ENCODE measurements at places on chromosomes 6 and 20.

DNA sequence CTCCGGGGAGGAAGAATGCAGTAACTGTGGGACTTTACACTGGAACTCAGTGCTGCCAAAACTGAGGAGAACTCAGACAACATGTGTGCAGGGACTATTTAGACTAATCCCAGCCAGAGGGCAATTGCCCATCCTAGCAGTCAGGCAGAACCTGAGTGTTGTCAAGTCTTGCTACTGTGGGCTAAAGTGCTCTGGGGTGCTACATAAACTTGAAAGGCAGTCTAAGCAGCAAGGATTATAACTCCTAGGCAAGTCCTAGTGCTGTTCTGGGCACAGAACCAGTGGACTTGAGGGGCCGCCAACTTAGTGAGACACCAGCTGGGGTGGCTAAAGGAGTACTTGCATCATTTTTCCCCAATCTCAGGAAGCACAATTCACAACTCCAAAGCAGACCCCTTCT lies 363.8 kb upstream of the PTCHD4 start:
- DNase-seq, result no peak

- DNase-seq, result no peak
These were observed 286.2 kb downstream of the DHX35 start for GRCh38 chr20:39248171-39248861.

- no peak for DNase-seq
These were observed 685.4 kb downstream of the TENT5A start for GRCh38 chr6:81067057-81067456.

DNA sequence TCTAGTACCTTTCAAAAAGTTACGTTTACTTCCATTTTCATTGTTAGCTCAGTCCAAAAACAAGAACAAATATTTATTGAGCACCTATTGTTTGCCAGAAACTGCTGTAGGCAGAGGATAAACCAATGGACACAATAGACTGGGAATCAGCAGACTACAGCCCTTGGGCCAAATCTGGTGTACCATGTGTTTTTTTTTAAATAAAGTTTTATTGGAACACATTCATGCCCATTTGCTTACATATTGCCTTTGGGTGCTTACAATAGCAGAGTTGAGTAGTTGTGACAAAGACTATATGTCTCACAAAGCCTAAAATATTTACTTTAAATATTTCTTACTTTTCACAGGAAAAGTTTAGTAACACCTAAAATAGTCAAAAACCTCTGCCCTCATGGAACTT lies 216.1 kb downstream of the COL9A1 start:
- DNase-seq, result no peak

GRCh38 chr6:96186094-96186493 lies 170.3 kb downstream of the FUT9 start:
- no peak for DNase-seq

DNA sequence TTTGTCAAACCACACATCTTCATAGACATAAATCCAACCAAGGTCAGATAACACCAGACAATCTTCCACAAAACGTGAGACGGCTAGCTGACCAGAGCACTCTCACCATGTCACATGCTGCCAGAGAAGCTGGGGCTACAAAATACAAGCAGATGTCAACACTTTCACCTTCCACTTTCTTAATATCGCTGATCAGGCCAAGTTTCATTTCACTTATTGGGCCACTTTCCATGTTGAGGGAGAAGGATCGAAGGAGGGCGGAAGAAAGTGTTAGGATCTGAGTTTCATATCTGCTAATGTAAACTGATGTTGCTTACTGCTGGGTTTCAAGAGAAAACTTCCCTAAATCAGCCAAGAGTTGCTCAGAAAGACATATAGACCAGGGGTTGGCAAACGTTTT lies 177.0 kb upstream of the PRDM1 start:
- DNase-seq, result no peak

DNA sequence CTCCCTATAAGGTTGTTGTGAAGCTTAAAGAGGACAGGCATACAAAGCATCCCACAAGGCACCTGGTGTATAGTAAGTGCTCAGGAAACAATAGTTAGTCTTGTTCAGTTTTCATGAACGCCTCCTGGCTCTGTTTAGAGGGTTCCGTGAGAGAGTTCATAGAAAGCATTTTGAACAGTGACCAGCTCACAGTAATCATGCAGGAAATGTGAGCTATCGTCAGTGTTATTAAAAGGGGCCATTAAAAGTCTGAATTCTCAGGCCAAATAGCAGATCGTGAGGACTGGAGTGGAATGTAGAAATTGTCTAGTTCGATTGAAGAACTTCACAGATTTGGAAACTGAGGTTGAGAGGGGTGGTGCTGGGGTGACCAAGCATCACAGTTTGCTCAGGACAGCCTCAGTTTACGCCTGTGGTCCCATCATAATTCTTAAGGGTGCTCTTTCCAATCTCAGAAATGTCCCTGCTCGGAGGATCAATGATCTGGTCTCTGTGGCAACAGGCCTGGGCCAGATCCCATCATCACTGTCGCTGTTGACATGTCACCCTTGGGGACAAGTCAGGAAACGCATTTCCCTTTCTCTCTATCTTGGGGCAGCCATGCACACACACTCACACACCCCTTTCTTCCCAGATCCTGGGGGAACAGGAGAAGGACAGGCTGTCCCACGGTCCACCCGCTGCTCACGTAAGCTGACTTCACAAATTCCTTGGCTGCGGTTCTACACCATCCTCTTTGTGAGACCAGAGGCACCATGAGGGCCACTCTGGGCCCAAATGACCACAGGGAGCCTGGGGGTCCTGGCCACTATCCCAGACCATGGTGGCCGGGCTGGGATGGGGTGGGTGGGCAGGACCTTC lies 7.2 kb downstream of the TGM2 start:
- DNase-seq, result no peak

Data from H1 (cell line).